ENCODE measurements at places on chromosomes 1 and 21.

DNA sequence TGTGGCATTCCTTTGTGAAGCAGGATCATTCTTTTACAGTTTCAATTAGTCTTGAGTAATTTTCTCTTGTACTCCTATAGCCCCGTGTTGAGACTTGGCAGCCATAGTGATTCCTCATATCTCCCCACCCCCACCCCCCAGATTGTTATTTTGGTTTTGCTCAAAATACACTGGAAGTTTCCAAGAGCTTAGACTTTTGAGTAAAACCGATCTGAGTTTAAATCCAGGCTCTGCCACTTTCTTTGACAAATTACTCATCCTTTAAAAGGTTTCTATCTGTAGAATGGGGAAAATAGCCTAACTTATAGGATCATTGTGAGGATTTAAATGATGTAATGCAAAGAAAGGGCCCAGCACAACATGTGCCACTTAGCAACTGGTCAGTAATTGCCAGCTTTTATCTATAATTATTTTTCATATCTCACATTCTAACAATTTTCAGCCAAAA lies 53.1 kb upstream of the RC3H1 start:
- DNase-seq: no peak

DNA sequence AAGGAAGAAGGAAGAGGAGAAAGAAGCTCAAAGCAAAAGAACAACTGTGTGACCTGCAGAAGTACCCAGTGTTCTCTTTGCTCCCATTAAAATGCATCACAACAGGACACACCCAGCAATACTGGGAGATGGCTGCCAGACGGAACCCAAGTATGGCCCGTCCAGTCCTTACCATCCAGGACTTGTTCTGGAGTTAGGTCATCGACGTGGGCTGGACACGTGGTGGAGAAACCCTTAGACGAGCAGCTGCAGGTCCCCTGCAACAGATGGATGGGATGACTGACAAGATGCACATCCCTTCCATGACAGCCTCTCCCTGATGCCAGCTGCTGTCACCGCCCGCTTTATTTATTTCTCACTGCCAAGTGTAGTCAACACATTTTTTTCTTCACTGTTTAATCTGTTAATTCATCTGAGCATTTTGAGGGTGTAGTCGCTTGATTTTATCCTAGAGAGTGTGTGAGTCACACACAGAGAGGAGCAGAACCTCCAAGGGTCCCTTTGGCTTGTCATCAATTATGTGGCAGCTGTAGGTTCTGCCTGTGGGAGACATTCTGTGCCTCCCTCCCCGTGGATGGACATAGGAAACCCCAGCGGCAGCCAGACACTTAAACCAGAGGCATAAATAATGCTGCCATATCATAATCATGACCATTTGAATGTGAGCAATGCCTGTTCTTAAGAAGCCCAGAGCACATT lies 80.9 kb downstream of the ABCA4 start:
- DNase-seq: no peak

- no peak for DNase-seq
Measured at GRCh38 chr1:25616987-25617624, 515 bp downstream of the MAN1C1 start.

DNA sequence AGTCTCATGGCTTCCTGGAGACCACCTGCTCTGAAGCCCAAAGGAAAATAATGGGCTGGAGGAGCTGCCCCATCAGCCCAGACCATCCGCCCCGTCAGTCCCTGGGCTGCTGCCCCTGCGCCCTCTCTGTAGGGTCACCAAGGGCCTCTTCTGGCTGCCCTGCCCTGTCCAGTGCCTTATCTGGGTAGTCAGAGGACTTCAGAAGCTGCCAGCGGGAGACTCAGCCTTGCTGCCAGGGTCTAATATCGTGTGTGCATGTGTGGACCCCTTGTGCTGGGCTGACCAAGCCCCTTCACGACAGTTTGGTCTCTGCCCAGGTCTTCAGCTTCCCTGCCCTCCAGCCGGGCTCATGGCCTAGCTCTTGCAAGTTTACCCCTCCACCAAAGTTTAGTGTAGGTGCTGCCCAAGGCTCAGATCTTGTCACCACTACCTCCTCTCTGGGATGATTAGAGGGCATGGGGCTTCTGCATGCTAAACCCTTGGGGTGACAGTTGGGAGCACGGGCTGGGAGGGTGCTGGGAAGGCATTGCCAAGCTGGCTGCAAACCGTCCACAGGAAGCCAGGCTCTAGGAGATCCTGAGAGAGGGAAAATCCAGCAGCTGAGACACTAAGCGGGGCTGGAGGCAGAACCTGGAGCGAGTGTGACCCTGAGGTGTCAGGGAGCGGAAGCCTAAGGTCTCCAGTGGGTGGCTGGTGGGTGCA lies 20.6 kb downstream of the NENF start:
- no peak for DNase-seq

DNA sequence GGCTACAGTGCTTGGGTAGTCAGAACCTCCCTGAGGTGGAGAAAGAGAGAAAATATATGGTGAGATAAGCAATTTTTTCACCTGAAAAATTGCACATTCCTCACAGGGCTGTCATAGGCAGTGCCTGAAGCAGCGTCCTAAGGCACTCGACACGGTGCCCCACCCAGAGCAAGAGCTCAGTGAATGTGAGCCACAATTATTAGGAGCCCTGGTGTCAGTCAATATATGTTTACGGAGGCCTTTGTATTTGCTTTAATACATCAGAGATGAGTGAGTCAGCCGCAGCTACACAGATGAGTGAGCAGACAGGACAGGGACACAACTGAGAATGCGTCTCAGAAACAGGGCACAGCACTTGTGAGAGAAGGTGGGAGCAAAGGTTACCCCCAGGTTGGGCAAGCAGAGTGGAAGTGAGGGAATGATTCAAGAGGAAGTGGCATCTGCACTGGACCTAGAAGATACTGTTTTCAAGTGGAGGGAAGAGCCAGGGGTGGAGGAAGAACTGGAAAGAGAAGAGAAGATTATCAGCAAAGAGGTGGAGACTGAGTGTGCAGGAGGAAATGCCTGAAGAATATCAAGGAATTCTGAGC lies 5.2 kb upstream of the PIGC start:
- DNase-seq: no peak

GRCh38 chr1:228785366-228786330 lies 50.4 kb downstream of the RHOU start:
- DNase-seq: no peak

GRCh38 chr1:39317111-39317510 lies 112.6 kb downstream of the MACF1 start:
- no peak for DNase-seq

DNA sequence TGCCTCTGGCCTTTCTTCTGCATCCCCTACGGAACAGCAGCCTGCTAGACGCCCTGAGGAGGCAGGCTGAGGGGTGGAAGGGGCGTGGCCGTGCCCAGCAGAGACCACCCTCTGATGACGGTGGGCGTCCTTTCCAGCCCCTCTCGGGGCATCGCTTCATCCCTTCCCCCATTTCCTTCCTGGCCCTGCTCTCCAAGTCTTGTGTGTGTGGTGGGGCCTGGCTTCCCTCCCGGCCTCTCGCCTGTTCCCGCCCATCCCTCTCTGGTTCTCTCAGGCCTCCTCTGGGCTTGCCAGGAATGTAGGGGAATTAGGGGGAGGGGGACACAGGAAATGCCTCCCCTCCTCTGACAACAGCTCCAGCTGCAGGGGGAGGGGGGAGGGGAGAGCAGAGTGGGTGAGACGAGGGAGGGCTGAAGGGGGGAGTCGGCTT lies 51.1 kb downstream of the SKI start:
- DNase-seq: no peak

GRCh38 chr1:153633161-153633753 lies 609 bp upstream of the CHTOP start:
- no peak for DNase-seq

GRCh38 chr1:51788938-51789337 lies 89.6 kb downstream of the NRDC start:
- DNase-seq: no peak

DNA sequence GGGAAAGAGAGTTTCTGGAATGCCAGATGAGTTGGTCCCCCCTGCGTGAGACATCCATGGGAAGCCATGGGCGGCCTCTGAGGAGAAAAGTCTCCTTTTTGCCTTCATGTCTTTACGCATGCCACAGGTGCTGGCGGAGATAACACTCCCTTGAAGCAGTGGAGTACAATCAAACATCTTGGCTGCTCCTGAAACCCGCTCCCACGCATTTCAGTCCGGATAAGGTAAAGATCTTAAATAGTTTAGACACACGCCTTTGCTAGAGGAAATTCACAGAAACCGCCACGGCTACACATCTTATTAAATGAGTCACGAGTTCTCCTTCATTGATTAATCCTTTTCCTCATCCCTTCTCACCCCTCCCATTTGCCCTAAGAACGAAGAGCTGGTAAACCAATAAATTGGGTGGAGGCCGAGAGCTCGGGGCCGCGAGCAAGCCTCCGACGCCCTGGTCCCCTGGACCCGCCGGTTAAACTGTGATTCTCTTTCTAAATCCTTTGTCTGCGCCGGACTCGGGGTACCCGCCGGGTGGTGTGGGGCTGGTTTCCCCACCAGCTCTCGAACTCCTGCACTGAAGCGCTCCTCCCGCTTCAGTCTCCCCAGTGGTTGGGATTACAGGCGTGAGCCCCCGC lies 6.6 kb upstream of the ZNF669 start:
- no peak for DNase-seq

- no peak for DNase-seq
Measured at GRCh38 chr1:229224308-229224707, 46.6 kb upstream of the RAB4A start.

GRCh38 chr1:227308367-227309336 lies 9.6 kb downstream of the CDC42BPA start:
- DNase-seq: no peak

DNA sequence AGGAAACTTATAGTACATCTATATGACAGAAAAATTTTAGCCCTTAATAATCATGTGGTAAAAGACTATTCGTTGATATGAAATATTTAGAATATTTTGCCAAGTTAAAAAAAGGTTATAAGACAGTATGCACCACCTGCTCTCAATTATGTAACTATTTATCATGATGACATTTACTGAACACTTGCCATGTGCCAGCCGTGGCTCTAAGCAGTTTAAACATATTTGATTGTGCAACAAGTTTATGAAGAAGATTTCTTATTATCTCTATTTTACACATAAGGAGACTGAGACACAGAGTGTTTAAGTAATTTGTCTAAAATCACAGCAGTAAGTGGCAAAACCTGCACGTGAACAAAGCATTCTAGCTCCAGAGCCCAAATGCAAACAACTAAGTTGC lies 199.3 kb upstream of the JUN start:
- no peak for DNase-seq

GRCh38 chr1:50829014-50829958 lies 130.8 kb downstream of the FAF1 start:
- DNase-seq: no peak

DNA sequence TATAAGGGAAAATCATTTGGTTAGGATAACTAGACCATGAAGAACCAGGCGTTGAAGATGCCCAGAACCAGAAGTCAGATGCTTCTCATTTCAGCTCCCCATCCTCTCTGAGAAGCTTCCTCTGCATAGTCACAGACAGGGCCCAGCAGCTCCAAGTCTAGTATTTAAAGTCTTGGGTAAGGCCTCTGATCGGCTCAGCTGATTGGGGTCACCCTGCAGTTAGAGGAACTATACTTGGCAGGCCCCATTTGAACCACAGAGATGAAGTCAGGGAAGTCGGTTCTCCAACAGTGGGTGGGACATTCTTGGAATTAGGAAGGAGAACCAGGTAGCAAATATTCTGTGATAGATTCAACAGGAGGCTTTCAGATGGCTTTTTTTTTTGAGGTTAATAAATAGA lies 48.3 kb downstream of the SLC22A15 start:
- no peak for DNase-seq

- no peak for DNase-seq
Measured at GRCh38 chr1:111569913-111570312, 49.7 kb upstream of the RAP1A start.

DNA sequence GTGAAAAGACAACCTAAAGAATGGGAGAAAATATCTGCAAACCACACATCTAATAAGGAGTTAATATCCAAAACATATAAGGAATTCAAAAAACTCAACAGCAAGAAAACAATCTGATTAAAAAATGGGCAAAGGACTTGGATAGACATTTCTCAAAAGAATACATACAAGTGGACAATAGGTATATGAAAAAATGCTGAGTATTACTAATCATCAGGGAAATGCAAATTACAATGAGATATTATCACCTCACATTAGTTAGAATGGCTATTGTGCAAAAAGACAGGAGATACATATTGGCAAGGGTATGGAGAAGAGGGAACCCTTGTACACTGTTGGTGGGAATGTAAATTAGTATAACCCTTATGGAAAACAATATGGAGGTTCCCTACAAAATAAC lies 44.9 kb downstream of the TRMT1L start:
- DNase-seq: no peak

DNA sequence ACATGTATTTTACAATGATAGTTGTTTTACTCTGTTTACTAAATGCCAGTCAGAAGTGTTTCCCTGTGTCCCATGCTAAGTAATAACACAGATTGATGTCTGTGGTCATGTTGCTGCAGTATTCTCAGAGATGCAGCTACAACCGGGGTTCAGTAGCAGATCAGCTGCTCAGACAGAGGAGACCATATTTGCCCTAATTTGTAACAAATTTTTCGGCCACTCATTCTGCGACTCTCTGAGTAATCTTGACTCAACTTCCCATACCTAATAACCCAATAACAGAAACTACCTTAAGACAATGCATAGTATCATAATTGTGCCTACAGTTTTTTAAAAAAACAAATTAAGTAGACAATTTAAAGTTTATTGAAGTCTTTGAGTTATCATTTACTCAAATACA lies 32.6 kb downstream of the NIBAN1 start:
- no peak for DNase-seq

GRCh38 chr1:24481101-24481500 lies 21.5 kb upstream of the RCAN3 start:
- no peak for DNase-seq

- no peak for DNase-seq
Measured at GRCh38 chr1:54792686-54793282, 8.3 kb downstream of the TTC22 start.

- DNase-seq: no peak
Measured at GRCh38 chr1:201399352-201400126, 415 bp upstream of the LAD1 start.

DNA sequence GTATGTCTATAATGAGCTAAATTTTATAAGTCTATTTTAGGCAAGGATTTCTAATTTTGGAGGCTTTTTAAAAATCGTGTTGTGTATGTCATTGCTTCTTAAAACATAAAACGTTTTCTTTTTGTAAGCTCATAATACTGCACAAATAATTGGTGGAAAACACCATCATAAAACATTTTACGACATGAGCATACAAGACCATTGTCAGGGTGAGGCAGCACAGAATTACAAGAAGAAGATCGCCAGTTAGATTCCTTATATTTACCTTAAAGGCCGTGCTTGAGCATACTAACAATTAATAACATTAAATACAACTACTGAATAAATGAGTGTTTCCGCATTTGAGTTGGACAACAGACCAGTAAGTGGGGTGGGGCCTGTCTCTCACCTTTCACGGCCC lies 19.1 kb upstream of the LMX1A start:
- DNase-seq: no peak

- DNase-seq: no peak
Measured at GRCh38 chr1:66371233-66372005, 162.5 kb upstream of the SGIP1 start.

- DNase-seq: no peak
Measured at GRCh38 chr1:228228601-228229074, 20.8 kb downstream of the OBSCN start.

GRCh38 chr1:25437672-25438071 lies 7.0 kb downstream of the MACO1 start:
- no peak for DNase-seq

Measured in NK-92 treated with Interleukin-12 subunit alpha and Interleukin-12 subunit beta, amount 100 ng/mL, for 24 hours (cell line).